ENCODE measurements at places on chromosomes 7 and 10.

DNA sequence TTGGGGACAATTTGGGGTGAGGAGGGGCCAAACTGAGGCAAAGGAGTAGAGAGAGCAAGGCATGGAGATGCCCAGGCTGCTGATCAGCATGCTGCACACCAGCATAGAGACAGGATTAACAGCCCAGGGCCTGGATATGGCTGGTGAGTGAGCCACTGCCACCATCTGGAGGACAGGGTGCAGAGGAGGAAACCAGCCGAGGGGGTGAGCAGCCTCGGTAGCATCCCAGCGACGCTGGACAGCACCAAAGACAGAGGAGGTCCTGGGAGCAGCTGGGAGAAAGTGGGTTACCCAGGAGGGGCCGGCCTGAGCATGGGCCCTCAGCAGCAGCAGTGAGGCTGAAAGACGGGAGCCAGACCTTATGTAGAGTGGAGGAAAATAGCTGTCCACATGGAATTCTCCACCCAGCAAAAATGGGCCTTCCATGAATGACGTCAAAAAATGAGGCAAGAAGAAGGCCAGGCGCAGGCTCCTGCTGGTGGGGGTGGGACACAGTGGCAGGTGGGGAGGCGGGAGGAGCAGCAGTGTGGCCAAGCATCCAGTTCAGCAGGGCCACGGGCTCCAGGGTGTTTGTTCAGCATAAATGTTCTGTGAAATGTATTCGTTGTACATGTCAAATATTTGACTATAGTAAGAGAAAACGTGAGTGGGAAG lies 16.7 kb downstream of the RET start:
- DNase-seq: no peak

GRCh38 chr7:69338144-69338543 lies 260.1 kb upstream of the AUTS2 start:
- no peak for DNase-seq

DNA sequence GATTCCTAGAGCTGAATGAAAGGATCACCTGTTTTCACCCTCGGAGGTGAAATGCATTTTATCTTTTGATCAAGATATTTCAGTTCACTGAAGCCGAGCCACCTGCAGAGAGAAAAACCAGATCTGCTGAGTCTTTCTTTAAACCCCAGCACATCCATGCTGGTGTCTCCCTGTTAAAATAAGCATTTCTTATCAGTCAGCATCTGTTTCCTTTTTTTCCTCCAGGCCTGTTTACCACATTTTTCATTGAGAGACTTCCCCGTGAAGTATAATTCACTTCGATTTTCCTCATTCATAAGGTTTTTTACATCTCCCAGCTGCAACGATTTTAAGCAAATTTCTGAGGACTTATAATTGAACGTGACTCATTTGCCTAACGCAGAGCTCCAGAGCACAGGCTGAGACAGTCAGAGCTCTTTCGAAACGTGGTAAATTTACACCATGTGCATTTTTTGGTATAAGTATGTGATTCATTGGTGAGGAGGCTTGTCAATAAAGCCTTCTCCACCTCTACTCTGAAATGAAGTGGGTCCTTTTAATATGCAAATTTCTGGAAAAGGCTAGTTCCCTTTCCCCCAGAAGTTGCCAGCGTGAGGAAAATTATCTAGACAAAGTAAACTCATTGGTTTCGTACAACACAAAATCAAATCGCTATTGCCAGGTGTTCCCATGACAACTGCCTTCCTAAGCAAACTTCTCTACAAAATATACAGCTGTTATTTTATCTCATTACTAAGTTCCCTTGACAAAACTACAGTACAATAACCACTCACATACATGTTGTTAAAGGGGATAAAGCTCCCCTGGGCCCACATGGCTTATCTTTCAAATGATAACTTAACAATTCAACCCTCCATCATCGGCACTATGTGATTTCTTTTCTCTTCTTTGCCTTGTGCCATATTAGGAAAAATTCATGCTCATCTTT lies 374.8 kb upstream of the AKR1E2 start:
- no peak for DNase-seq

DNA sequence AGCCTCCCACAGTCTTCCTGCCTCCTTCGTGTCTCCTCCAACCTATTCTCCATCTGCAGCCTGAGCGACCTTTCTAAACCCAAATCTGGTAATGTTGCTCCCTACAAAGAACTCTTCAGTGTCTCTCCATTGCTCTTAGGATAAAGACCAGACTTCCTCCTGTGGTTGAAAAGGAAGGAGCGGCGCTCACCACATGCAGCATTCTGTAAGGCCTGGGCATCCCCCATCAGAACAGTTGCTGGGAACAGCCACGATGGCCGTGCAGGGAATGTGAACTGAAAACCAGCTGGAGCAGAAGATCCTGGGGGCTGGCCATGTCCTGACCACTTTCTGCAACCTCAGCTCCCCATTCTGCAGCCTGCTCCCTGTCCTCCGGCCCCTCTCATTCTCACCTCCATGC lies 237.8 kb upstream of the ZMIZ1 start:
- DNase-seq: no peak

DNA sequence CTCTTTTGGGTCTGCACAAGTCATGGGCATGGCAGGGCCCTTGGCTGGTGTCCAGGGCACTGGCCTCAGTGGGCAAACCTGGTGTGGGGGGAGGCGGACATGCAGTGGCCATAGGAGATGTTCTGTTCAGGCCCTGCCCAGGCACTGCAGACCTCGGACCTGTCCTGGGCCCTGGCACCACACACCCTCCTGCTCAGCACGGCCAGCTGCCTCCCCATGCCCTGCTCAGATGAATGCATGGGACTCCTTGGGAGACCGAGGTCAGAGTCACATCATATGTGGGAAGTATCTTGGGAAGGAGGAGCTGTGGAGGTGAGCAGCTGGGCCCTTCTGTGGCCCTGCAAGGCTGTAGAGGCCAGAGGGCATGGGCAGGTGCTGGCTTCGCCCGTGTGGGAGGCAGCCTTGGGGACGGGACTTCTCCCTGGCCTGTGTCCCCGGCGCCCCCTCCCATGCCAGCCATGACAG lies 130.8 kb downstream of the VIPR2 start:
- DNase-seq: no peak

GRCh38 chr10:89217057-89217990 lies 10.2 kb upstream of the CH25H start:
- DNase-seq: peak; percentile 31

DNA sequence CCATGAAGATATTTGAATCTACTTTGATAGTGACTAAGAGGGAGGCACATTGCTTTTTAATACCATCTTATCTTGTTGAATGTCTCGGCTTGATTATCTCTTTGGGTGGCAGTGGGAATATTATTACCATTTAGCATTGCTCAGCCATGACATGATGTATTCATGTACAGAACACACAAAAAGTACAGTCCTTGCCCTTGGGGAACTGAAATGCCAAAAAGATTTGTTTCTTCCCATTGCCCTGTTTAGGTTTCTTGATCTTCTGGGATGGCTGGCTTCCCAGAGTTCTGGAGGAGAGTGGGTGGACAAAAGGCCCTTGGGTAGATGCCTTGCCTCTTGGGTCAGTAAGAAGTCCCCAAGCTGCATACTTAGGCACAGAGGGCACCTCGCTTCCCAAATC lies 23.8 kb downstream of the SUFU start:
- no peak for DNase-seq

GRCh38 chr10:58282615-58283014 lies 13.7 kb downstream of the CISD1 start:
- DNase-seq: no peak

DNA sequence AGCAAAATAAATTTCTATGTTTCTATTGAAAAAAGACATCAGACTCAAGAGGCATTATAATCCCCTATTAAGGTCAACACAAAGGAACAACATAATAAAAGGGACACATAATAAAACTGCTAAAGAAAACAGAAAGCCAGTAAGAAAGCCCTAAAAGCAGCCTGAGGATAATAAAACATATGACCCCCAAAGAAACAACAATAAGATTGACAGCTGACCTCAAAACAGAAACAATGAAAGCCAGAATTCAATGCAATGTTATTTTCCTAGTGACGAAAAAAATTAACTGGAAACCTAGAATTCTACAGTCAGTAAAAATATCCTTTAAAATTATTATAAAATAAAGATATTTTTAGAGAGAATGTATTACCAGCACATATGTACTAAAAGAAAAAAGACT lies 44.9 kb upstream of the FAM171A1 start:
- DNase-seq: no peak

GRCh38 chr10:58638388-58638787 lies 125.7 kb downstream of the BICC1 start:
- DNase-seq: no peak

DNA sequence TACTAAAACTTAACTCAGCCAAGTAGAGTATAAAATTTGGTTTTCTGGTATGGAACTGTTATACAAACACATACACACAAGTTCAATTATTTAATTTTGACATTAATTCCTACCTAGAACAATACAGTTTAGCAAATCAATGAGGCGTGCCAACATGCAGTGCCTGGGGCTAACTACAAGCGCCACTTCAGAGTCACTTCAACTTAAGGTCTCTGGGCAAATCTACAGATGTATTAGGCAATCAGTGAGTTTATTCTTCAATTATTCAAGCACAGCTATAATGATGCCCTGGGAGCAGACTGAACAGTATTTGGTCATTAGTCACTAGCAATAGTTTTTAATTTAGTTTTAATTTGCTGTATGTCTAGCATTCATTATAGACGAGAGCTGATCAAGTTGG lies 51.6 kb downstream of the HIBADH start:
- DNase-seq: no peak

GRCh38 chr10:21452203-21452602 lies 73.3 kb downstream of the SKIDA1 start:
- no peak for DNase-seq

GRCh38 chr7:154576604-154577003 lies 426.3 kb downstream of the PAXIP1 start:
- DNase-seq: no peak

DNA sequence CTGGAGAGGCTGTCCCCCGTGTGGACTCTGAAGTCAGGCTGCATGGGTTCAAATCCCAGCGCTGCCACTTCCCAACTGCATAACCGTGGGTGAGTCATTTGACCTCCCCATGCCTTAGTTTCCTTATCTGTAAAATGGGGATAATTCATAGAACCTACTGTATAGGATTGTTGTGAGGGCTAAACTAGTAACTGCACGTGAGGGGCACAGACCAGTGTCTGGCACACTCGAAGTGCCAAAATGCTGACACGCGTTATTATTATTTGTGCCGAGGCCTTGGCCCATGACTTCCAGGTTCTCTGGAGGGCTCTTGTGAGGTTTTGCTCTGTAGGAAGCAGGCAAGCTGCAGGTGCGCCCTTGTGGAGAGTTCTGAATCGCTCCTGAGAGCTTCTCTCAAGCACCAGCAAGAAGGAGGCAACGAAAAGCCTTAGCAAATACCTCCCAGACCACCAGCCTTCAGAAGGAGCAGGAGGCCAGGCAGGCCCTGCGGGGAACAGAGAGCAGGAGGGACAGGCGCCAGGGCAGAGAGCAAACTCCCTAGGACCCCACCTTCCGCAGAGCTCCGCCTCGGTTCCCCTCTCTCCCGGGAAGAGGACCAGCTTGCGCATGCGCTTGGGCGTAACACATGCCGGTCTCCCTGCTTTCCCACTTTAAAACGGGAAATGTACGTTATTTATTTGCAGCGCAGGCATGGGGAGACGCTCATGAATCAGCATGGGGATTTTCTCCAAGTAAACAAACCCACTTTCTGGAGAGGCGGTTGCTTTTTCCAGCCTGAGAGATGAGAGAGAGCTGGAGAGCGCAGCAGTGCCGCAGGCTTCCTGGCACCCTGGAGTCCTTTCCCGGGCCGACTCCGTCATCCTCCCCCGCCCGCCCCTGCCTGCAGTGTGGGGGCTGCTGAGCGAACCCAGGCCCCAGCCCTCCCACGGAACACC lies 39.6 kb downstream of the SORCS3 start:
- no peak for DNase-seq
